Activated CD8-positive, alpha-beta memory T cell treated with anti-CD3 and anti-CD28 coated beads for 1 hour (primary cell): ENCODE measurements at places on chromosomes 11 and 22.

DNA sequence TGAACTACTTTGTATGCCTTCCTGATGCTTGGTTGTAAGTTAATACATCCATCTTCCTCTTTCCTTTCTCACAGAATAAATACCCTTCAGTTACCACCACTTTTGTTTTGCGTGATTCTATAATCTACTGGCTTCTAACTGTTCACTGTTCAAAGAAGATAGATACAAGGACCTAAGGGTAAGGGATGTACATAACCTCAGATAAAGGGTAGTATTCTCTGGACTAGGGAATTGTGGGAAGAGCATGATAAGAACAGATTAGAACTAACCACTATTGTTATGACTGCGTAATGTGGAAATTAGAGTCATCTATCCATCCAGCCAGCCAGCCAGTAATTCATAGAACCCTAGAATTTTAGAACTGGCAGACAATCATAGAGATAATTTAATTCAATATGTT, 36.4 kb downstream of the MAP6 start:
- DNase-seq: no peak

- no peak for DNase-seq
Observed at GRCh38 chr11:85947431-85948272, 92.5 kb downstream of the CCDC83 start.

DNA sequence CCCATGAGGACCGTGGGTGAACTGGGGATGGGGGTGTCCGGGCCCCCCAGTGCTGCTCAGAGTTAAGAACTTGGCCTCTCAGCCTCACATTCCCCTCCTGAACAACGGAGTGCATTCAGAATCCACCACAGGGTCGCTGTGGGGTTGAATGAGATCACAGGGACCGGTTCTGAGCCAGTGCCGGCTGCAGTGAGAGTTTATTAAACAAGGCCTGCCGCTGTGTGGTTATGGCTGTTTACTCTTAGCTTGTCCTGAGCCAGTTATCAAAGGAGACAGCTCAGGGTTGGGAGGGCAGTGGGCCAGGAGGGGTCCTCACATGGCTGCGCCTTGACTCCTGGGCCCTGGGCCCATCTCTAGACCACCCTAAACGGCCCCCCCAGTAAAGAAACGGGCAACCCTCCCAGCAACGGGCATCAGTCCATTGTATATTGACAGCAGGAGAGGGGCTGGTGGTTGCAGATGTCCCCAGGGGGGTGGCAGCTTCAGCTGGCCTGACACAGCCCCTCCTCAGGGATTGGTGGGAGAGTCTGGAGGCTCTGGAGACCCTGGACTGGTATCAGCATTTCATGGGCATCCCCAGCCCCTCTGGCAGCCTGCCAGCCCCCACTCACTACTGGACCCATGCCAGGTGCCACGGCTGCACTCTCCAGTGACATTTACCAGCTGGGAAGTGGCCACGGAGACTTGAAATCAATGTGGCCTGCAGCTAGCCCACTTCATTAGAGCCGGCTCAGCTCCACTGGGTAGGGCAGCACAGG, 15.1 kb upstream of the CABP7 start:
- no peak for DNase-seq

DNA sequence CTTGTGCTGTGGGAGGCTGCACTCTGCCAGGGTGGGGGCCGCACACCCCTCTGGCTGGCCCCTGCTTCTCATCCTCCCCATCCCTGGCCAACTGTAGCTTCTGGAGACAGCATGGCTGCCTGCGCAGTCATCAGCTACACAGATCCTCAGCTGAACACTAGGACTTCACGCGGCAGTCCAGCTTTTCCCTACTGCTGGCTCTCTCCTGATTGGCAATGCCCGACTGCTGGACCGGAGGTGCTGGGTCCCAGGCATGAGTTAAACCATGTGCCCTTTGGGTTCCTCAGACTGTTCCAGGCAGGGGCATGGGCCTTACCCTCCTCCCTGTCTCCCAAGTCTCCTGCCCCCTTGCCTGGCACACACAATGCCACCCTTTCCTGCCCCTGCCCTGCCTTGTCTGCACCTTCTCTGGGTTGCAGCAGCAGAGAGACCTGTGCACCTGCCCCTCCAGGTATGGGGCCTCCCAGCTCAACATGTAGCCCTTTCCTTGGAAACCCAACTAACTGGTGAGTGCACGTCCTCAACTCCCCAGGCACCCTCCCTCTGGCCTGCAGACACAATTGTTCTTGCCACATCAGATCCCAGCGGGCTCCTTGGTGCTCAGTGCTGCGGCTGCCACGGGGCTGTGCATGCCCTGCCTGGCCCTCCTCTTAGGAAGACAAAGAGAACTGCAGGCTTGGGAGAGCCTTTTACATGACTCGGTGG, 1039.2 kb downstream of the TBC1D22A start:
- DNase-seq: no peak

GRCh38 chr11:120858740-120859139, 165.2 kb upstream of the TBCEL start:
- DNase-seq: no peak

GRCh38 chr11:26937386-26937785, 56.5 kb upstream of the FIBIN start:
- no peak for DNase-seq

DNA sequence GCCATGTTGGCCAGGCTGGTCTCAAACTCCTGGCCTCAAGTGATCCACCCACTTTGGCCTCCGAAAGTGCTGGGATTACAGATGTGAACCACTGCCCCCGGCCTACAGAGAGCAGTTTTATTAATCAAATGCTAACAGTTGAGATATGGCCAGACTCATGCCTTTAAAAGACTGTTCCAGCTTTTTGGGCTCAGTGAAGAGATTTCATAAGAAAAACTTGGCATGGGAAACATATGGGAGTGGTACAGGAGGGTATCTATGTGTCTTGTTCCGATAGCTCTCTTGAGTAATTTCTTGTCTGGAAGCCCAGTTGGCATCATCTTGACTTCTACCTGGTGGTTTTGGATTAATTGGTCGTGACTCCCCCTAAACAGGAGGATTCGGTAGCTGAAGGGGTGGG, 8.2 kb upstream of the SLC37A4 start:
- no peak for DNase-seq

GRCh38 chr11:26109658-26110368, 222.1 kb upstream of the ANO3 start:
- DNase-seq: no peak

DNA sequence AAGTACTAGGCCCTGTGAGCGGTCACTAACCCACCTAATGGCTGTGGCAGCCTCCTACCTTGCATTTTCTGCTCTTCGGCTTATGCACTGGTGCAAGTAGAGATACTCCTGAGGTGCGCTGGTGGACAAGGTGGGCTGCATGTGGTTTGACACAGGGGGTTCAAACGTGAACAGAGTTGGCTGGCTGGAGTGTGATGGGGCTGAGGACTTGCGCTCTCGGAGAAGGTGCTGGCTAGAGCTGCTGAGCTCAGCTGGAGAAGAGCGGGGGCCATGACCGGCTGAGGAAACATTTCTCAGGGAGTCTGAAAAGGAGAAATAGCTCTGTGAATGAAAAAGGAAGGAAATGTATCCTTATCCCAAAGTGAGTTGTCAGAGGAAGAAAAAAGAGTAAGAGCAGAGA, 61.4 kb downstream of the USP35 start:
- DNase-seq: no peak

GRCh38 chr11:2360081-2360642, 16.9 kb upstream of the CD81 start:
- DNase-seq: no peak

GRCh38 chr11:80109031-80109430, 668.2 kb upstream of the TENM4 start:
- no peak for DNase-seq

DNA sequence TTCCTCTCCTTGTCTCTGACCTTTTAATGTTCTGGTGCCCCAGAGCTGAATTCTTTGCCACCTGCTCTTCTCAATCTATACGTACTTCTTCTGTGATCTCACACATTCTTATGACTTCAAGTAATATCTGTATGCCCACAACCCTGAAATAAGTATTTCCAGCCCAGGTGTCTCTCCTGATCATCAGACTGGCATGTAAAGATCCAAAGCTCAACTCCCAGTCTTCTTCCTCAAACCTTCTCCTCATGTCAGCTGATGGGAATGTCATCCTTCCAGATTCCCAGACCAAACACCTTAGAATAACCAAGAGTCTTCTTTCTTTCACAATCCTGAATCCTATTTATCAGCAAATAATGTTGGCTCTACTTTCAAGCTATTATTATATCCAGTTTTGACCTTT, 9.3 kb downstream of the MS4A3 start:
- no peak for DNase-seq
